ENCODE measurements at places on chromosomes 6 and 20. TPM values are rescaled to one million over a fixed set of nuclear protein-coding genes. Genes with fewer than 3 reads are reported as not detected.

- DNase-seq: peak; percentile 93
These were observed at the start of gene FOXO3 for GRCh38 chr6:108560463-108561308. FOXO3 (plus strand) TSS chr6:108560917; CDS start chr6:108561209, 292 bp downstream.

DNA sequence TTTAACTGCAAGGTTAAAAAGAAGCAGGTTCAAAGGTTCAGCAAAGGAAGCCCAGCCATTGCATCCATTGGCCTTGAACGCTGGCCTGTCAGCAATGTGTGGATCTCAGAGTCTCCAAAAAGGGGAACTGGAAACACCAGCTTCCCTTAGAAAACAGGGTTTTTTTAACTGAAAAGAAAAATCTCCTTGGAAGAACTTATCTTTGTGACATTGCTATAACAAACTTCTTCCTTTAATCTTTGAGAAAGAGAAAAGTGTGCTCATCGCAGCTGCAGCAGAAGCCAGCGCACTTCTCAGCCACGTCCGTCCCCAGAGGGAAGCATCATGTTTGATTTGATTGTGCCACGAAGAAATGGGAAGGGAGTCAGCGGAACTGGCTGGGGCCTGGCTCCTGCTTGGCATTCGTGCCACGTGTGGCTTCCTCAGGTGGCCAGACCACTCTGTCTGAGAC is 215.0 kb downstream of the SYNDIG1 start:
- peak; percentile 6 for DNase-seq

DNA sequence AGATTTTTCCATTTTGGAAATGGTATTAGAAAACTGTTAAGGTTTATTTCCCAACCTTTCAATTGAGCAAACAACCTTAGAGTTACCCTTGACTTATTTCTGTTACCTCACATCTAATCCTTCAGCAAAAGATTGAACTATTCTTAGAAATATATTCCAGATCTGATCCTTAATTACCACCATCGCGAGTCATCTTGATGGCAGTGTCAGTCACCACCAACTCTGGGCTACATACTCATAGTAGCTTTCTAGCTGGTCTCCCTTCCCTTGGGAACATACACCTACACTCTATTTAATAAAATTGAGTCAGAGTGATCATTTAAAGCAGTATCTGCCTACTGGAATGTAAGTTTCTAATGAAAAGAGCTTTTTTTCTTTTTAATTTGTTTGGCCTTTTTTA is 308.2 kb downstream of the EYS start:
- no peak for DNase-seq

DNA sequence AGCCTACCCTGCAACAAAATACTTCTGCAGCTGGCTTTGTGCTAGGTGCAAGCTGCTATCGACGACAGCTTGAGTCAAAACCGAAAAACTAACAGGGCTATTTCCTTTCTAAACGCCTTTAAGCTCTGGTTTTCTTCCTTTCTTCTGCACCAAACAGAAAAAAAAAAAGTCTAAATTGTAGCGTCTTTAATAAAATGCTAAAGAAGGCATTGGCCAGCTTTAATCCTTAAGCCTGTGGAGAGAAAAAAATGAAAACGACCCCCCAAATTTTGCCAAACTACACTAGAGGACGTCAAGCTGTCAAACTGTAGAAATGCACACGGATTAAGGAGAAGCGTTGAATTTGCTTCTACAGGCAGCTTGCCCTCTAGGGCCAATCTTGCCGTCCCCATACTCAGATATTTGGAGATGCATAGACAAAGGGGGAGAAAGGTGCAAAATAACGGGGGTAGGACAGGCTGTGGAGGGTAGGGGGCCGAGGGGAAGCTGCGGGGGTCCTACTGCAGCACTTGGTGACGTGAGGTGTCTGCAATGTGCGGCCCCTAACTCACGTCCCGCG is 1.4 kb upstream of the NRN1 start:
- DNase-seq: no peak

DNA sequence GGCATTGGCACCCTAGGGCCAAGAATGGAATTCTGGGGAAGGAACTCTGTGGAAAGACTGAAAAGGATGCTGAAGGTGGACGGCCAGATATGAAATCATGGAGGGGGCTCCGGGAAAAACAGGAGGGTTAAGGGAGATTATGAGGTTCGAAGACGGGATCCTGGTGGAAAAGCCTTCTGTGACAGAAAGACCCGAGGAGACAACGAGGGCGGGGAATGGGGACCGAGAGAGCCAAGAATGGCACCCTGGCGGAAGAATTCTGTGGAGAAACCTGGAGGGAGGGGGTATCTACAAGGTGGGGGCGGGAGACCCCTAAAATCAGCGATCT is 426 bp downstream of the TRMT6 start:
- DNase-seq: no peak

GRCh38 chr6:105097288-105097687 is 82.5 kb downstream of the POPDC3 start:
- no peak for DNase-seq

- no peak for DNase-seq
These were observed 15.8 kb upstream of the DEK start for GRCh38 chr6:18280084-18280483.

DNA sequence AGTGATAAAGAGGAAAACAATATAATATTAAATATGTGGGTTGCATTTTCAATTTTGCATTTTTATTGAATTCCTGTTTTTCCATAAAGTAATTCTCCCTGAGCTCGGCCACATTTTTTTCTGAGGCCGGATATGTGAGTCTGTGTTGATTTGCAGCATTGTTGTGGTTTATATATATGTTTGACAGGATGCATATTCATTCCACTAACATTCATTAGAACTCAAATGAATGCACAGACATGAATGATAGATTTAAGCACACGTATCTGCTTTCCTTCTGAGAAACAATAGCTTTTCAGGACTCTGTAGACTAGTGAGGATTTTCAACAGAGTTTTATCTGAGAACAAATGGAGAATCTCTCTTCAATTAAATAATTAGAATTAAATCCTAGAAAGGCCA is 10.6 kb upstream of the EXOC2 start:
- no peak for DNase-seq

- no peak for DNase-seq
These were observed 418 bp upstream of the UCKL1 start for GRCh38 chr20:63956664-63957003.

DNA sequence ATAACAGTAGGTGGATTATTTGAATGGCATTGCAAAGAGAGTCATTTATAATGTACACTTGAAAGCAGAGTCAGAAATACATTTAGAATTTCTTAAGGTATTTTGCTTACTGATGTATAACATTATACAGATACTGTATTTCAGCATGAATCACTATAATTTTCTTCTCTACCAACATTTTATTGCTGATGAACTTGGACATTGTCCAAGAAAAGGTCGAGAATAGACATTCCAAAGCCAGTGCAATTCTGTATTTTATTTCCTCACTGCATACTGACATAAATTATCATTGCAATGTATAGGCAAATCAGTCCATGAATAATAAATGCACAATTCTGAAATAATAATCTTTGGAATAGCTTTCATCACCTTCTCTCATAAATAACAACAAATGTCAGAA is 1420.0 kb upstream of the EYS start:
- no peak for DNase-seq

DNA sequence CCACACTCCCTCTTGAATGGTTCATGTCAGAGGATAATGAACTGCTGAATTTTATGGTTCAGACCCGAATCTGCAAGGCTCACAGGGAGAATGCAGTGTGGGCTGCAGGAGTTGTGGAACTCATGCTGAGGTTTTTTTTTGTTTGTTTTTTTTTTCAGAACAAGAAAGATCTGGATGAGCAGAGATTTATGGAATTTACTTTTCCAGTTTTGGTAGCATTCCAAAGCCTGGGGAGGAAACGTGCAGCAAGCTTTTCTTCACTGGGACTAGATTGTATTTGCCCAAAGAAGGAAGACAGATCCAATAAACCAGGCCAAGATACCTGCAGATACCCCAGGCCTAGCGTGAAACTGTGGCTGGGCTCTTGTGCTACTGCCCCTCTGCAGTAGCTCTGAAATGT is 223.9 kb upstream of the TAB2 start:
- no peak for DNase-seq

GRCh38 chr6:87482366-87482765 is 9.6 kb downstream of the SLC35A1 start:
- no peak for DNase-seq

GRCh38 chr6:32889533-32889932 is 35.5 kb downstream of the PSMB9 start:
- DNase-seq: no peak

DNA sequence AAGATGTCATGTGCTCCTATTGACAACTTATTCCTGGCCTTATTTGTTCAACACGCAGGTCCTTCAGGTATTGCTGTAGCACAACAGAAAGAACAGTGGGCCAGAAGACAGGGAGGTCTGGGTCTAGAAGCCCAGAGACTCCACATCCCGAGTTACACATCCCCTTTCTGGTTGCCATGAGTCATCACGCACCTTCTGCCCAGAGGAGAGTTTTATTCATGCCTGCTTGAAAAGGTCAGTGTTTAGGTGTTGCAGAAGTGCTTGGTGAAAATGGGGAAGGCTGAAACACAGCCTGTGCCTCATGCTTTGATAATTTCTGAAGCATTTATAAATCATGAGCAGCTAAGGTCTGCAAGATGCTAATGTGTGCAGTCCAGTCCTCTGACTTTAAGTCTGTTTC is 256.4 kb downstream of the GMPR start:
- no peak for DNase-seq

DNA sequence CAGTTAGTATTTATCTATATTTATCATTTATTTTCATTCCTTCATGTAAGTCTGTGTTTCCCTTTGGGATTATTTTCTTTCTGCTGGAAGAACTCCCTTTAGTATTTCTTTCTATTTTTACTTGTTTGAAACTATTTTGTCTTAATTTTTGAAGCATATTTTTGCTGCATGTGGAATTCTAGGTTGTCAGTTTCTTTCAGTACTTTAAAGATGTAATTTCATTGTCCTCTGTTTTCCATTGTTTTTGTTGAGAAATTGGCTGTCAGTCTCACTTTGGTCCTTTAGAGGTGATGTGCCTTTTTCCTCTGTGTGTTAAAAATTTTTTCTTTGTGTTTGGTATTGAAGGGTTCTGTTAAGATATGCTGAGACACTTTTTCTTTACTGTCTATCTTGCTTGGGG is 17.1 kb downstream of the RNF182 start:
- DNase-seq: no peak

- DNase-seq: no peak
These were observed 76.7 kb downstream of the CEP162 start for GRCh38 chr6:84150705-84151104.

DNA sequence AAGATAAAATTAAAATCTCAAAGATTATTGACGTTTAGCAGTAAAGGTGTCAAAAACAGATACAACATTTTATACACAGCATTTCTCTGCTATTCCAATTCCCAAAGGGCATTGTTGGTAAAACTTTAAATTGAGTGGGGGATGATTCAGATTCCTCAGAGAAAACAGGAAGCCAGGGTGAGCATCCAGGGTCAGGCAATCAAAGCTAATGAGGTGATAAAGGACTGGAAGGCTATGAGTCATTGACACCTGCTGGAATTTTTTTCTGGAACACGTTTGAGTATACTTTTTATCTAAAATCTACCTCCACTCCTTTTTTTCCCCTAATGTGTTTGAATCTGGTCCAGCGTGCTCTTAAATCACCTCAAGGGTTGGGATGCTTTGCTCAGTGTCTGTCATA is 52.2 kb downstream of the FKBP1C start:
- DNase-seq: no peak

GRCh38 chr6:98452685-98453084 is 381.7 kb upstream of the POU3F2 start:
- no peak for DNase-seq

DNA sequence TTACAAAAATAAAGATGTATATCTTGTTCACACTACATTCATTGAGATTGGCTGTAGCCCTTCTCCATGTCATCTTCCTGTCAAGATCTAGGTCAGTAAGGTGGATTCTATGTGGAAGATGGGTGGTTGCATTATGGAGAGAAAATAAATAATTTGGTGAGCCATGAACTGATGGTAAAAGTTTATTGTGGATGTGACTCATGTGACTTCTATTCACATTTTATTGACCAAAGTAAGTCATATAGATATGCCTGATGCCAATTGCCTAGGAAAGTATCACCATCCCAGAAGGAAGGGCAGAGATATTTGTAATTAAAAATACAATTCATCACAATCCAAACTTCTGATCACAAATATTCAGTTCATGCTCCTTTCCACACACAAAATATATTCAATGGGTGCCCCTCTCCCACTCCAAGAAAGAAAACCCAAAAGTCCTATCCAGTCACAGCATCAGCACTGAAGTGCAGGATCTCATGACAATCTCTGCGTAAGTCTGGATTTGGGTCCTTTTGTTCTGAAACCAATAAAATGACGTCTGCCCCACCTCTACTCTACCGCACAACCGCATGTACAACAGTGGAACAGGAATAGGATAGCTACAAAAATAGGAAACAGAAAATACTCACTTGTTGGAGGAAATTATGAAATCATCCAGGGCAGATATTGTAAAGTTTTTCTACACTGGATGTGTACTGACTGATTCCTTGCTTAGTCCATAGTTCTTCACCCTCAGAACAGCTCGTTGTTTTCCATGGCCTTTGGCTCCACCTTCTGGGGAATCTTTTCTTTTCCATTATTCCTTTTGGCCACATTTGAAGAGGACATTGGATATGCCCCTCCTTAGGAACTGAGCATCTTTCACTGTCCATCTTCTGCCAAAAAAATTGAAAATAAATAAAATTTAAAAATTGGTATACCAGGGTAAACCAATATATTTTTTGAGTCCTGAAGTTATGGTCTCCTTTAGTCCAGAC is 16.1 kb upstream of the SLC17A3 start:
- peak; percentile 67 for DNase-seq

DNA sequence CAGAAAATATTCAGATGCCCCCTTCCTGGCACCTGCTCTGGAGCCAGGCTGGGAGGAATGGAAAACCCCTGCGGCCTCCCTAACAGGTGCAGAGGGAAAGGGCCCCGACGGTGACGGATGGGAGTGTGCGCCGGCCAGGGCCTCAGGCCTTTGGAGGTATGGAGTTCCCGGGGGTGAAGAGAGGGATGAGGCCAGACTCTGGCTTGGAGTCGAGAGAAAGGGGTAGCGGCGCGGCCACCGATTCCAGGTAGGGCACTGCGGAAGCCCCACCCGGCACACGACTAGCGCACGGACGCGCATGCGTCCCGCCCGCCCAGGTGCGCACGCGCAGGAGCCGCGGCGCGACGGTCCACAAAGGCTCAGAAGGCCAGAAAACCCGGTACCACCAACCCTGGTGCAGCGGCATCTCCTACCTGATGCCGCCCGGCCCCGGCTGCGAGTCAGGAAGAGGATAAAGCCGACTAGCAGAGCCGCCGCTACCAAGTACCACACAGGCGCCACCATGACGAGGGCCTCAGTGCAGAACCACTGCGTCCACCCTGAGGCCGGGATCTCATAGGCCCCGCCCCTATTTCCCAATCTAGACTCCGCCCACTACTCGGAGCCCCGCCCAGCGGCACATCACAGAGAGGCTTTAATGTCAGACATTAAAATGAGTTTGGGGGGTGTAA is at the start of gene DDRGK1:
DDRGK1 (minus strand) TSS at position 559 of the 671 bp plus-strand sequence; CDS start at position 504, 55 bp downstream.
- DNase-seq: peak; percentile 93

The RIN2 gene
- total RNA-seq: 36.7 TPM

The RAD21L1 gene
- not detected for total RNA-seq

The LY6G6C gene
- total RNA-seq: 0.88 TPM

The WFDC11 gene
- not detected for total RNA-seq

The DDX43 gene
- total RNA-seq: not detected

The SLC13A3 gene
- 0.39 TPM for total RNA-seq

The SLC22A7 gene
- total RNA-seq: not detected

The MCCD1 gene
- not detected for total RNA-seq

The BPIFB2 gene
- not detected for total RNA-seq

The COL21A1 gene
- total RNA-seq: 1.2 TPM

The ATP6V1G2 gene
- total RNA-seq: 0.43 TPM

The MAFB gene
- 0.88 TPM for total RNA-seq

The MUC21 gene
- not detected for total RNA-seq

The TRPC4AP gene
- 146 TPM for total RNA-seq

The RIPPLY2 gene
- not detected for total RNA-seq

The CEP162 gene
- total RNA-seq: 6.8 TPM

The LRP11 gene
- total RNA-seq: 17.7 TPM
